ENCODE measurements at places on chromosomes 5 and 9. TPM values are rescaled to one million over a fixed set of nuclear protein-coding genes. Genes with fewer than 3 reads are reported as not detected.

- DNase-seq, result no peak
Measured at GRCh38 chr5:179836225-179837019, 15.7 kb downstream of the SQSTM1 start.

DNA sequence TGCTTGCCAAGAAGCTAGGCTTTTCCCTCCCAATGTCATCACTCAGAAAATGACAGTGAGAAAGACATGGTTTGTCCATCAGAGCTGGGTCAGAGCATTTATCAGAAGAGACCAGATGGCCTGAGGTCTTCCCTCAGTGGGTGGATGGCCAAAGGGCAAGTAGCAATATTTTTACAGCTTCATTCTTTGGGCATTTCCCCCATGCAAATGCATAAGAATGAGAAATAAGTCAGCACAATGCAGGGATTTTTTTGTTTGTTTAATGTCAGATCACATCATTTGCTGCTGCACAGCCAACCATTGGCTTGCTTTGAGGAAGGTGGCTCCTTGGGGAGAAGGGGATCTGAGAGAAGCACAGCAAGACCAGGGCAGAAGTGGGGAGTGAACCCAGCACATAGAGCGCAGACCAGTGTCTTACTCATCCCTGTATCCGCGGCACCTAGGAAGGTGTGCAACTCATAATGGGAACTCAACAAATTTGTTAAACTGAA lies 209.6 kb downstream of the SEMA6A start:
- no peak for DNase-seq

GRCh38 chr5:191036-191948 lies at the start of gene LRRC14B:
Gene LRRC14B, plus strand, starts transcription at chr5:191495. Its CDS starts 44 bp downstream, at chr5:191539.
- DNase-seq, result no peak

DNA sequence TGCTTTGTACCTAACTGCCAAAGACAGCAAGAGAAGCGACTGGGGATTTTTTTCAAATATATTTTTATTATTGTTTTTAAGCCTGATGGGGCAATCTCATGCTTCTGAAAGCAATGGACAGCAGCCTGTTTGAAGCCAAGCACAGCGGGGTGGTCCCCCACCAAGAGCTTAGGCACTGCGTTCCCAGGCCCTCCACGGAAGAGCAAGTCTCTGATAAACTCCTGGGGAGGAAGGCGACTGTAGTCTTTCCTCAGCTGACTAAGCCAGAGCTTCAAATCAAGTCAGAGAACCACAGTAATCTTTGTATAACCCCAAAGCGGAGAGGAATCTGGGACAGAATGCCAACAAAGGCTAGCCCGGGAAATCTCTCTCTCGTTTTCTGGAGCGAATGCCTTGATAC lies 54.4 kb downstream of the ARSB start:
- no peak for DNase-seq

The TAS2R1 gene
- total RNA-seq, result not detected

The PGM5 gene
- total RNA-seq, result 22.6 TPM

DNA sequence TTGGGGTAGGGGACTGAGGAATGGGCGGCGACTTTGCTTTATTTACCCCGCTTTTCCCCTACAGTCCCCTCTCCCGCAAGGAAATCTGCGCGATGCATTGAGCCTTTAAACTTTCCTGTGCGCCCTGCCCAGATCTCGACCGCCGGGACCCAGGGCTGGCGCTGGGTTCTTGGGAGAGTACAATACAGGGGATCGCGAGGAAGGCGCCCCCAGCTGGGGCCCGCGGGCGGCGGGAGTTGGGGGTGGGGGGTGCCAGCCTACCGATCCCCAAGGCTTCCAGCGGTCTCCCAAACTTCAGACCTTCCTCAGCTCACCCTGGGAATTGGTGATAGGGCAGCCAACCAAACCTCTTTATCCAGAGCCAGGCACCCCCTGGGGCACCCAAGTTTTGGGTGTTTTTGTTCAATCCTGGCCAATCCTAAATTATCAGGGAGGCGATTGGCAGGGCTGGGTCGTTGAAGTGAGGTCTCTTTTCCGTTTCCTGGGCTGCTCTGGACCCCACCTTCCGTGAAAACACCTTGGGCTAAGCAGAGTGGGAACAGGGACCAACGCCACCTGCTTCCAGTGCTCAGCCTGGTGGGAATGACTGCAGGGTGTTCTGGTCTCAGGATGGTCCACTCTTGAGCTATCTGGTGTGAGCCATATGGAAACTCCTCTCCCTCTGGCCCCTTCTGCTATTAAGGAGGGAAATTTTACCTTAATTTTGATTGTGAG lies 51.4 kb upstream of the DAB2IP start:
- DNase-seq, result no peak

The GABRA1 gene
- not detected for total RNA-seq

GRCh38 chr5:143434261-143435209 lies 31.0 kb upstream of the NR3C1 start:
- DNase-seq, result no peak
